ENCODE measurements at places on chromosomes 6 and 20. TPM values are rescaled to one million over a fixed set of nuclear protein-coding genes. Genes with fewer than 3 reads are reported as not detected.

DNA sequence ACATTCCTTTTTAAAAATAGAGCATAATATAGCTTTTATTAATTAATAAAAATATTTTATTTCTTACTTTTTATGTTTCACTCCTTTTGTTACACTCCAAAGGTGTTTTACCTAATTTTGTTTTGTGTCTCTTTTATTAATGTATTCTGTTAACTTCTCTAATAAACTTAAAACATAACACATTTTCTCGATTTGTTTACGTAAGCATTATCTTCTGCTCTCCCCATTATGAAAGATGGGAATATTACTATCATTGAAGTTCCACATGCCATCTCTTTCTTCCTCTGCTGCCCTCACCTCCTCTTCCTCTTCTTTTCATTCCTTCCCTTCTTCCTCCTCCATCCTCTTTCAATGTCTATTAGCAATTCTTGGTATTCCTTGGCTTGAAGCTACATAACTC lies 85.0 kb upstream of the HCRTR2 start:
- no peak overlapping the region for H3K27ac ChIP-seq
- no peaks in the 10 kb centered on the region for H3K36me3 ChIP-seq
- DNase-seq: no peak
- no peaks in the 10 kb centered on the region for H3K27me3 ChIP-seq
- H3K4me3 ChIP-seq: no peak overlapping the region

- no peak overlapping the region for H3K4me3 ChIP-seq
- H3K36me3 ChIP-seq: no peaks in the 10 kb centered on the region
- no peaks in the 10 kb centered on the region for H3K4me1 ChIP-seq
- no peak for DNase-seq
- no peak overlapping the region for H3K27ac ChIP-seq
- H3K27me3 ChIP-seq: no peaks in the 10 kb centered on the region
These were observed 113.9 kb upstream of the SLC35B3 start for GRCh38 chr6:8549074-8549790.

ADGRF5 gene
- total RNA-seq: not detected

GJA10 gene
- not detected for total RNA-seq

RPP40 gene
- 2.1 TPM for total RNA-seq
